ENCODE measurements at places on chromosomes 5 and 9.

GRCh38 chr9:34400686-34401602 lies 24.2 kb upstream of the MYORG start:
- no peak for DNase-seq

DNA sequence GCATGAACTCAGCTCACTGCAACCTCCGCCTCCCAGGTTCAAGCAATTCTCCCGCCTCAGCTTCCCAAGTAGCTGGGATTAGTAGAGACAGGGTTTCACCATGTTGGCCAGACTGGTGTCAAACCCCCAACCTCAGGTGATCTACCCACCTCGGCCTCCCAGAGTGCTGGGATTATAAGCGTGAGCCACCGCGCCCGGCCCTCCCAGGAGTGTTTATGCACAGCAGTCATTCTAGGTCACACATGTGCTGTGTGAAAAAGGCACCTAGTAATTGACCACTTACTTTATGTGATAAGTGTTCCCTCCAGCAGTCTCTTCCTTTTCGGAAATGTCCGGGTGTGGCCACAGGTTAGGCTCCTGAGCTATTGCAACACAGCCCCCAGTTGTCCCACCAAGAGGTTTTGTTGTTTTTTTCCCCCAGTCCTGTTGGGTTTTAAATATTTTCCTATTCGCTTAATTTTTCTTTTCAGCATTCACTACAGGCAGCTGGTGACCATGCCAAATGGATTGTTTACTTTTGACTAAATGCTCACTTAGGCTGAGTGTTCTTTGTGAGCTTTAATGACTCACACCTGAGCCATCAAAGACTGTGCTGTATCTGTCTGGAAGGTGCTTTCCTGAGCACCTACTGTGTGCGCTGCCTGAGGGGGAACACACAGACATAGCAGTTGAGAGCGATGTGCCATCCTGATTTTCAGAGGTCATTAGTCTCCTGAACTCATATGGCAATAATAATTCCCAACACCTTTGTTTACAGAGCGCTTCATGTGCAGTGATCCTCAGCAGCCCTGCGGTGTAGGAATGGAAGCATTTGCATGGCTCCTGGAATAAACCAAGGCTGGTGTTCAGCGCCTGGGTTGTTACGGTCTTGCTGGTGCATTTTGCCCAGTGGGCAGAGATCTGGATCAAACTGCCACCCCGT lies 94.3 kb downstream of the MVB12B start:
- DNase-seq: no peak

DNA sequence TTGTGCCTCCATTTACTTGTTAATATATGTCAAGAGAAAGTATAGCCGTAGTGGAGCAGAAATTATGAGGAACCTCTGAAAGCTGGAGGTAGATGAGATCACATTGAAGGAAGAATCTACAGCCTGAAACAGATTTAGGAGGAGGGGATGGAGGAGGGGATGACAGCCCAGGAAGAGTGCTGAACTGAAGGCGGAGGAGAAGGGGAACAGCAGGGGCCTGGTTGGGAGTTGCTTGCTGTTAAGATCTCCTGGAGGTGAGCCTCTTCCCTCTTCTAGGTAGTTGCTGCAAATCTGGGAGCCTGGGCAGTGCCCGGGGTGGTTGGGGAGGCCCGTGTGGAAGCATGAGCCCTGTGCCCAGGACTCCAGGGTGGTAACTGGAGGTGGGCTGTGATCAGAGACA lies 111.8 kb upstream of the SEMA6A start:
- no peak for DNase-seq

DNA sequence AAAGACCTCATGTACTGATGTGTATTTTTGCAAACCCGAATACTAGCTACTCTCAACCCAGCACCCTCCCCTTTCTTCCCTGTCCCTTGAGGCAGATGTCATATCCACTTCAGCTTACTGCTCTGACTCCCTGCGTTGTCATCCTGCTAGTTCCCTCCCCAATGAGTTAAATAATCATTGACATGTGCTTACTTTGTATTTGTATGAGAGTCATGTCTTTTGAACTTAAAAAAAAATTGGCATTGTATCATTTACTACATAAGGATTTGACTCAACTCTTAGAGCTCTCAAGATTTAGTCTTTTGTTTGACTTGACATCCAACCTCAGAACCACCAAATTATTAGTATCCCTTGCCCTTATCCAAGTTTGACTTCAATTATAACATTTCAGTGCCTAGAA lies 219.7 kb upstream of the TUT7 start:
- no peak for DNase-seq

- DNase-seq: no peak
These were observed 104.6 kb upstream of the LRRTM2 start for GRCh38 chr5:138979684-138980280.

DNA sequence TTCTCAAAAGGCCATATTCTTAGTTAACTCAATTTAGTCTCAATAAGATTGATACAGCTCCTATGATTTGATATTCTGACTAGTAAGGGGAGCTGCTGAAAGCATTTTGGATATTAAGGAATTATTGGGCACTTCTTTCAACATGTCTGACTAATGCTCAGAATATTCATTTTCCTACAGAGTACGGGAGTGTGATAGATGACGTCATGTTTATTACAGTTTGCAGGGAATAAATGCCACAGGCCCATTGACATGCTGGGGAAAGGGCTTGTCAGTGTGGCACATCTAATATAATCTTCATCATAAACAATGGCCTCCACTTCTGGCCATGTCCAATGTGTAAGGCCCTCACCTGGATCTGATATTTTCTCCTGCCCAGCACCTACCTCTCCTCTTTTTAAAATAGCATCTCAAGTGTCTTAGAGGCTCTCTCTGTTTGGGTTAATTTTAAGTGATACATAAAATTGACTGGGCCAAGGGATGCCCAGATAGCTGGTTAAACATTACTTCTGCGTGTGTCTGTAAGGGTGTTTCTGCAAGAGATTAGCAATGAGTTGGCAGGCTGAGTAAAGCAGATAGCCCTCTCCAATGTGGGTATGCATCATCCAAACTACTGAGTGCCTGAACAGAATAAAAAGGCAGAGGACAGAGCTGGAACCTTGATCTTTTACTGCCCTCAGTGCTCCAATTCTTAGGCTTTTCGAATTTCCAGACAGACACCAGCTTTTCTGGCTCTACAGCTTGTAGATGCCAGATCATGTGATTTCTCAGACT lies 99.3 kb downstream of the SLC24A2 start:
- no peak for DNase-seq

Measured in hepatic stellate cell (primary cell).